ENCODE measurements at places on chromosomes 4 and X.

- no peak for DNase-seq
Measured at GRCh38 chr4:63505714-63506460, 903.4 kb downstream of the TECRL start.

DNA sequence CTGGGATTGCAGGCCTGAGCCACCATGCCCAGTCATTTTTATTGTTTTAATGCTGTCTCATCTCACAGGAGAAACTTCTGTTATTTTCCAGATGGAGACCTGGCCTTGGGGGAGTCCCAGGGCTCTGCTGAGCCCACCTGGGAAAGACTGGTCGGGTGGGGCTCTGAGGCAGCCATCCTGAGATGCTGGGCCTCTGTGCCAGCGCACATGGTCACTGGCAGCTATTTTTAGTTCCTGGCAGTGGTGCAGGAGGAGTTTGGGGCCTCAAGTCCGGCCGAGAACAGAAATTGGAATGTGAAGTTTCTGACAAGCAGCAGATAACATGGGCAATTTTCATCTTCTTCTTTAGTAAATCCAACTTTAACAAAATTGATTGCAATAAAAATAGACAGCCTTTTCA, 44.5 kb downstream of the SORCS2 start:
- no peak for DNase-seq

- DNase-seq, result no peak
Measured at GRCh38 chrX:144531877-144532276, 648.0 kb downstream of the UBE2NL start.

DNA sequence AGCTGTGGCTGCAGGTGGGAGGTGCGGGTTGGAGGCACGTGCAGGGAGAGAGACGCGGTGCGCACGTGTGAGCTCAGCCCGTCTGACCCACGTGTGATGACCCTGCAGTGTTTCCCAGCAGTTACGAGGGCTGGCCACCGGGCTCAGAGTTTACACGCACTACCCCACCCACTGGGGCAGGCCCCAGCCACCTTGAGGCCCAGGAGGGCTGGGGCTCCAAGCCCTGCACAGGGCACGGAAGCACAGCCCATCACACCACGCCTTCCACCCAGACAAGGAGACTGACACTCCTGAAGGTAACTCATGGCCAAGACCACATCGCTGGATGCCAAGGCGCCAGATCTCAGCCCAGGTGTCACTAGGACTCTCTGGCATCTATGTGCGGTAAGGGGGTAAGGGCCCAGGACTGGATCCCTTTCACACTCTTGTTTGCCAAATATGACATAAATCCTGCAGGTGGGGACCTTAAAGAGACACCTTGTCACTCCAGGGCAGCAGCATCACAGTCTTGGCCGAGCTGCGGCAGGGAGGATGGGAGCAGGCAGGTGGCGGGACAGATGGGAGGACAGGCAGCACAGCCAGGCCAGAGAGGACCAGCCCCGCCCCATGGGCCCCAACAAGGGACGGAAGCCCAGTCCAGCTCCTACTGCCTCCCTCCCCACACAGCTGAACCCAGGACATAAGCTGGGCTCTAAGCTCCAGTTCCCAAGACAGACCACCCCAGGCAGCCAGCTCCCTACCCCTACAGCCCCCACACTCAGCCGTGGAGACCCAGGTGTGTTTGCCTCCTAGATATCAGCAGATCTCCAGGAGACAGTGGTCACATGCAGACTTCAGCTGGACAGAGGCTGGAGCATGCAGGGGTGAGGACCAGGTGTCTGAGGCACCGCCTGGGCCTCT, 56.8 kb downstream of the ZFYVE28 start:
- DNase-seq, result peak; percentile 58

GRCh38 chr4:112519689-112520597, 4.0 kb upstream of the NEUROG2 start:
- no peak for DNase-seq

DNA sequence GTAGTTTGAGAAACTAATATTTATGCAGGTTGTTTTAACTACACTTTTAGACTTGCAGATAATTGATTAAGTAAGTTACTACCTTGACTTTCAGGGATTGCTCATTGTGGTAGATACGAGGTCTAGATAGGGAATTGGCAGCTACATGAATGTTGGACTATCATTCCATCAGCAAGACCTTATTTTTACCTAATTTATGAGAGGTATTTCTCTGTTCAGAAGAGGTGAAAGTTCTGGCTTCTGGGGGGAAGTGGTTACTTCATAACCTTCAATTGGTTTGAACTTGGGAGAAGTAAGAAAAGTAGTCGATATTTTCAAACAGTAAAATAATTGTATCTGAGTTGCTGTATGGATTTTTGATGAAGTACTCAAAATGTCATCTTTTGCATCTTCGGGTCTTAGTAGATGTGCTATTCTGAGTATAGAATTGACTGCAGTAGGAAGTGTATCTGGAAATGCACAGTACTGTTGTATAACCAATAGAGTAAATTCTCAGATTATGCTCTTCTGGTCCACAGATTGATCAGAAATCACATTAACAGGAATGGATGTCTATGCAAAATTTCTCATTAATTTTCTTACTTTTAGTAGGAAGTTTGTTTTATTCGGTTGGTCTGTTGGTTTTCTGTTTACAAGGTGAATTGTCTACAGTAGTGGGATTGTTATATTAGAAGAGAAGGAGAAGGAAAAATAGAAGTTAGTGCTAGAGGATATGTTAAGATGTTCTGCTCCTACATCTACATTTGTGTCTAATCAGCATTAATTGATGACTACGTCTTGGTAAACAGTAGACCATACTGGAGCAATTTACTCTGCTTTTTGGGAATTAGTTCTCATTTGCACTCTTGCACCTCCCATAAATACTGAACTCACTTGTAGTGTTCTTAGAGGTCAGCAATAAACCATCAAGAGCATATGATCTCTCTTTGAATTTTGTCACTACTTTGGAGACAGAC, 3.0 kb downstream of the NFKB1 start:
- no peak for DNase-seq

- DNase-seq, result no peak
Measured at GRCh38 chr4:169716677-169717076, 41.1 kb downstream of the HPF1 start.

- no peak for DNase-seq
Measured at GRCh38 chr4:155060419-155060818, 148.0 kb upstream of the NPY2R start.
